Motor neuron (in vitro differentiated cells): ENCODE measurements at places on chromosomes 1 and 21. TPM values are rescaled to one million over a fixed set of nuclear protein-coding genes. Genes with fewer than 3 reads are reported as not detected.

DNA sequence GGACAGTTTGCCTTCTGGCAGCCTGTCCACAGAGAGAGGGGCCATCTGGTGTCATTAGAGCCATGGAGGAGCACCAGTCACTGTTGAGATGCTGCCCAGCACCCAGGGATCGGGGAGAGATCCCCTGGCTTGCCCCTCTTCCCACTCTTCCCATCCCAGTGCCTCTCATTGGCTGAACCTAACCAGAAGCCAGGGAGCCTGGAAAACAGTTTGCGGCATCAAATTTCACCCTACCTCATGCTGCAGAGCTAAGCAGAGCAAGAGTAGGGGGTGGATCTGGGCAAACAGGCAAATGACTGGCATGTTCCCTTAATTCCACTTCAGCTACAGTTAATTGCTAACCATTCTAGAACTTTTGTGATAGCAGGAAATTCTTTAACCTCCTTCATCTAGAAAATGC, 19.1 kb downstream of the TRAF5 start:
- ATAC-seq, result no peak

- ATAC-seq, result no peak
Observed at GRCh38 chr1:38964140-38964548, 22.5 kb upstream of the RHBDL2 start.

GRCh38 chr1:86733340-86733739, 29.0 kb downstream of the SH3GLB1 start:
- no peak for ATAC-seq

FAM163A gene
- total RNA-seq, result 4.3 TPM in 2 replicates

RHEX gene
- total RNA-seq, result 1.2 and 1.7 TPM in 2 replicates

HLX gene
- total RNA-seq, result 0.28 and 0.34 TPM in 2 replicates

LCE1B gene
- total RNA-seq, result not detected in 2 replicates

HUNK gene
- 4.4 and 4.5 TPM in 2 replicates for total RNA-seq
